B cell (primary cell): ENCODE measurements at places on chromosomes 2 and 18. TPM values are rescaled to one million over a fixed set of nuclear protein-coding genes. Genes with fewer than 3 reads are reported as not detected.

PCARE gene
- total RNA-seq: not detected in 2 replicates

PTPRN gene
- total RNA-seq: not detected in 2 replicates

SFTPB gene
- total RNA-seq: not detected in 2 replicates

BUB1 gene
- total RNA-seq: 1.6 and 2.0 TPM in 2 replicates

GAL3ST2 gene
- total RNA-seq: 0.51 TPM in 1 of 2 replicates, not detected in the other

CFAP65 gene
- total RNA-seq: not detected in 2 replicates

DSEL gene
- total RNA-seq: 0.32 and 0.37 TPM in 2 replicates

COPS8 gene
- 32.7 and 34.2 TPM in 2 replicates for total RNA-seq

NEDD4L gene
- total RNA-seq: 25.7 and 29.5 TPM in 2 replicates

LDLRAD4 gene
- 35.7 and 36.3 TPM in 2 replicates for total RNA-seq

AQP4 gene
- total RNA-seq: not detected in 2 replicates

DNA sequence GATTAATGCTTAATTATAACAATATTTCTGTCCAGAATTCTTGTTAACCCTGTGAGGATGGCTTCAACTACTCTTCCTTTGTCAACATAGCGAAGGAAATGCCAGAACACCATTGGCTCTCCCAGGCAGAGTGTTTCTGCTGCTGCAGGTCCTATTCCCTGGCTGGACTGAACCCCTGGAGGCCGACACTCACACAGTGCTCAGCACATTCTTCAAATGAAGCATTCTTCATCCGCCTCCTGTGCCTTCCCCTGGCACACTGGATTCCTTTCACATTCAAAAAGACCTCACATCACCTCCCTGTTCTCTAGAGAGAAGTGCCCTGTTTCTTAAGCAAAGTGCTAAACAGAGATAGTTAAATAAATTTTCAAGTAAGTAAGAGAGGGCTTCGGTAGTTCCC lies 187.3 kb upstream of the MSH6 start:
- no peak overlapping the region for H3K27ac ChIP-seq
- H3K4me1 ChIP-seq: no peaks in the 10 kb centered on the region
- H3K27me3 ChIP-seq: no peaks in the 10 kb centered on the region
- no peak overlapping the region for H3K4me3 ChIP-seq
- no peak for DNase-seq

GRCh38 chr2:120745420-120746111 lies 9.9 kb downstream of the GLI2 start:
- DNase-seq: no peak
- H3K27me3 ChIP-seq: peaks cover under 1% of the 10 kb centered on the region
- H3K27ac ChIP-seq: no peak overlapping the region
- no peak overlapping the region for H3K4me3 ChIP-seq
- no peaks in the 10 kb centered on the region for H3K36me3 ChIP-seq
- no peaks in the 10 kb centered on the region for H3K4me1 ChIP-seq

DNA sequence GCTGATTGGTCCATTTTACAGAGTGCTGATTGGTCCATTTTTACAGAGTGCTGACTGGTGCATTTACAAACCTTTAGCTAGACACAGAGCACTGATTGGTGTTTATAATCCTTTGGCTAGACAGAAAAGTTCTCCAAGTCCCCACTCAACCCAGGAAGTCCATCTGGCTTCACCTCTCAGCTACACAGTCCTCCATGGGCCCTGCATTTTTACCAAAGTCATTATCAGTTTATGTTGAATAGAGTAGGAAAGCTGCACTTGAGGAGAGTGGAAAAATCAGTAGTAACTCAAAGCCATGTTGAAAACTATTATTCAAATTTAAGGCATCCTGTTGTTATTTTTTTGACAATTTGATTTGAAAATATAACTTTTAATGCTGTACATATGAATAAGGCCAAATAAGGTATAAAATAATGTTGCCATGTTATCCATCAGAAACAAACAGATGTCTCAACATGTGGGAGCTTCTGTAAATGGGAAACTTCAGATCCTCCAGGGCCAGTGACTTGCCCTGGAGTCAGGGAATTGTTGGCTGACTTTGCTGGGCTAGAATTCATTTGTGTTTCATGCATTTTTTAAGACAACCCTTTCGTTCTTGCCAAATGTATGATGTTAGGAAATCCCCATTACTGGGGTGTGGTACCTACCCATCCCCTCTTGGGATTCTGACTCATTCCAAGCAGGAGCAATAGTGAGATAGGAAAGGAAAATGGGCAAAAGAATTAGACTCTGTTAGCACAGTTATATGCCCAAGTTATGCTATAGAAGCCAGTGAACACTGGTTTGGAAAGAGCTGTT lies 37.8 kb upstream of the CCDC195 start:
- H3K27ac ChIP-seq: no peak overlapping the region
- H3K36me3 ChIP-seq: no peaks in the 10 kb centered on the region
- H3K4me3 ChIP-seq: no peak overlapping the region

- no peak for DNase-seq
- no peak overlapping the region for H3K27ac ChIP-seq
- no peaks in the 10 kb centered on the region for H3K27me3 ChIP-seq
Observed at GRCh38 chr2:19048593-19049266, 309.7 kb downstream of the OSR1 start.

- H3K36me3 ChIP-seq: no peaks in the 10 kb centered on the region
- no peak overlapping the region for H3K4me3 ChIP-seq
- H3K27ac ChIP-seq: no peak overlapping the region
- no peak for DNase-seq
Observed at GRCh38 chr2:226609366-226609765, 190.3 kb downstream of the IRS1 start.

DNA sequence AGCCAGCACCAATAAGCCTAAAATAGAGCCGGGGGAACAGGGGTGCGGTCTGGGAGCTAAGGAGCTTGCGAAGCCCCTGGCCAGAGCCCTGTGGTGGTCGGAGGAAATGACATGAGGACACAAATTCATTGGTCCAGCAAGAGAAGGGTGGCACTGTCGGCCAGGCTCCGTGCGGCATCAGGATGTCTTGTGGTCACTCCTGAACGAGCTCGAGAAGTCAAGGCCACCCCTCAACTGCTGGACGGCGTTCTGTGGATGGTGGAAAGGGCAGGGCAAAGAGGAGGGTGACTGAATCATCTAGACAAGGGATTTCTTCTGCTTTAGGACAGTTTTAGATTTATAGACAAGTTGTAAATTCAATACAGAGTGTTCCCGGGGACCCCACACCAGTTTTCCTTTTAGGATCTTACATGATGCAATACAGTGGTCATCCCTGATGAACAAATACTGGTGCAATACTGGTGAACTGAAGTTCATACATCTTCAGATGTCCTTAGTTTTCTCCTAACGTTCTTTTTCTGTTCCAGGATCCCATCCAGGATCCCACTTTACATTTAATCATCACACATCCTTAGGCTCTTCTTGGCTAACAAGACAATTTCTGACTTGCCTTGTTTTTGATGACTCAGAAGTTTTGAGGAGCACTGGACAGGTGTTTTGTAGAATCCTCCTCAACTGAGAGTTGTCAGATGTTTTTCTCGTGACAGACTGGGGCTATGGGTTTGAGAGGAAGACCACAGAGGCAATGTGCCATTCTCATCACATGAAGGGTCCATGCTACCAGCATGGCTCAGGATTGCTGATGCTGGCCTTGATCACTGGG lies 13.2 kb downstream of the EDAR start:
- no peak for DNase-seq
- no peaks in the 10 kb centered on the region for H3K4me1 ChIP-seq
- no peak overlapping the region for H3K27ac ChIP-seq
- H3K4me3 ChIP-seq: no peak overlapping the region
- no peaks in the 10 kb centered on the region for H3K36me3 ChIP-seq

- no peak overlapping the region for H3K4me3 ChIP-seq
- no peaks in the 10 kb centered on the region for H3K36me3 ChIP-seq
- DNase-seq: no peak
- H3K27me3 ChIP-seq: peaks cover 16% of the 10 kb centered on the region
- H3K4me1 ChIP-seq: peaks cover 21% of the 10 kb centered on the region
Observed at GRCh38 chr2:216688731-216689340, 6.5 kb downstream of the IGFBP5 start.

DNA sequence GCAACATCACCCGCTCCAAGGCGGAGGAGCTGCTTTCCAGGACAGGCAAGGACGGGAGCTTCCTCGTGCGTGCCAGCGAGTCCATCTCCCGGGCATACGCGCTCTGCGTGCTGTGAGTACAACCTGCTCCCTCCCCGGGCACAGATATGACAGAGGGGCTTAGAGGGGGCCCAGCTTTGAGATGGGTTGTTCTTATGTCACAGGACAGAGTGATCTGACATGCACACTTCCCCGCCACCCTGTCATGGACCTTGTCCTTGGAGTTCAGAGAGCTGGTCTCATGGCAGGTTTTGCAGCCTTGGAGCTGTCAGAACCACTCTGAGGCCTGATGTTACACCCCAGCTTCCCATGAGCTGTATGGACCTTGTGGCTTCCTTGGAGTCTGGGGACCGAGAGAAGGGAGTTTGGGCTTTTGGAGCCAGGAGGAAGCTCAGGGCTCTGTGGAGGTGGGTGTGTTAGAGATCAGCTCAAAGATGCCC lies 398 bp downstream of the INPP5D start:
- peaks cover 34% of the 10 kb centered on the region for H3K36me3 ChIP-seq
- H3K27me3 ChIP-seq: no peaks in the 10 kb centered on the region
- DNase-seq: no peak
- H3K4me1 ChIP-seq: peaks cover 38% of the 10 kb centered on the region
- H3K4me3 ChIP-seq: peak overlapping the region; percentile 91
- H3K27ac ChIP-seq: peak overlapping the region; percentile 95

GRCh38 chr2:11309706-11310105 lies 34.7 kb downstream of the ROCK2 start:
- H3K27ac ChIP-seq: no peak overlapping the region
- no peaks in the 10 kb centered on the region for H3K27me3 ChIP-seq
- no peaks in the 10 kb centered on the region for H3K4me1 ChIP-seq
- DNase-seq: no peak
- no peak overlapping the region for H3K4me3 ChIP-seq

DNA sequence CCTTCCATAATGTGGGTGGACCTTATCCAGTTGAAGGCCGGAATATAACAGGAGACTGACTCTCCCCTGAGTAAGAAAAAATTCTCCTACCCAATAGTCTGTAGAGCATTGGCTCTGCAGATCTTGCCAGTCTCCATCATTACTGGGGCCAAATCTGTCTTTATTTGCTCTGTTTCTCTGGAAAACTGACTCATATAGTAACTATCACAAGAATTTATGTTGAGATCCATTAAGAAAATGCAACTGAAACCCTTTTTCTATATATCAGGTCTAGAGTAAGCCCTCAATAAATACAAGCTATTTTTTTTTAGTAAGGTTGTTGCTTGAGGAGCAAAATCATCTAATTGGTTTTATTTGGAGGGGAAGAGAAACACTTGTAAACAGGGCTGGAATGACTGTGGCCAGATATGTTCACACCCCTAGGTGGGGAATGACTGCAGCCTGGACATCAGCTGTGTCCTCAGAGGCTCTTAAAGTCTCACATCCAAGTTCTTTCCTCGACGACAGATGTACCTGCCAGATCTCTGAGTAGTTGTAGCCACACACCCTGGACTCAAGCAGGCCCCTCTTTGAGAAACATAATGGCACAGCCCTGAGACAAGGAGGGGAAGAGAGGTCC lies 339.7 kb downstream of the TNS1 start:
- no peak overlapping the region for H3K27ac ChIP-seq
- H3K4me3 ChIP-seq: no peak overlapping the region
- peaks cover 3% of the 10 kb centered on the region for H3K27me3 ChIP-seq
- no peaks in the 10 kb centered on the region for H3K36me3 ChIP-seq

GRCh38 chr2:223654384-223654915 lies 52.3 kb upstream of the SCG2 start:
- H3K27me3 ChIP-seq: peaks cover 8% of the 10 kb centered on the region
- H3K36me3 ChIP-seq: no peaks in the 10 kb centered on the region
- no peak overlapping the region for H3K27ac ChIP-seq
- no peaks in the 10 kb centered on the region for H3K4me1 ChIP-seq
- no peak for DNase-seq
- H3K4me3 ChIP-seq: no peak overlapping the region

GRCh38 chr2:109318150-109318948 lies 189.3 kb downstream of the SH3RF3 start:
- H3K27ac ChIP-seq: no peak overlapping the region
- no peaks in the 10 kb centered on the region for H3K36me3 ChIP-seq
- DNase-seq: no peak
- no peaks in the 10 kb centered on the region for H3K27me3 ChIP-seq

DNA sequence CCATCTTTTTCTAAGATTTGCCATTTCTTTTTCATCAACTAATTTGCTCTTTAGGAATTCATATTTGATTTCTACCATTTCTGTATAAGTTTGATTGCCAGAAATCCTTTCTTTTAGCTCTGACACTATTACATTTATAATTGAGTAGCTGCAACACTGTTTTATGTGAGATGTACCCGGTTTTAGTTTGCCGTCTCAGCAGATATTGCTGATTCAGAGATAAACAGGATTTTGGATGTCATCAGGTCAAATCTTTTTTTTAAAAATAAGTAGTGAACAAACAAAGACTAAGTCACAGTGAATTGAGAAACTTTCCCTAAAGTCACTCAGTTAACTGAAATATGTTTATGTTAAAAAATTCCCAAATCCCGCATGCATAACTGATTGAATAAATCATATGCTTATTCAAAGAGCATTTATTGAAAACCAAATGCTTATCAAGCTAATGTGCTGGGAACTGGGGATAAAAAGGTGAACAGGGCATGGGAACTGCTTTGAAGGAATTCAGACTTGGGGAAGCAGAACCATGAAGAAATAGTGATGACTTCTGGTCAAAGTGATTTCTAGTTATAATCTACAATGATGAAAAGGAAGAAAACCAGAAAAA lies 19.5 kb upstream of the CCDC102B start:
- no peaks in the 10 kb centered on the region for H3K36me3 ChIP-seq
- no peaks in the 10 kb centered on the region for H3K27me3 ChIP-seq
- H3K27ac ChIP-seq: no peak overlapping the region
- no peaks in the 10 kb centered on the region for H3K4me1 ChIP-seq
- no peak for DNase-seq
- no peak overlapping the region for H3K4me3 ChIP-seq

GRCh38 chr2:109439390-109439786 lies 174.4 kb downstream of the SEPTIN10 start:
- no peaks in the 10 kb centered on the region for H3K36me3 ChIP-seq
- no peak for DNase-seq
- no peak overlapping the region for H3K4me3 ChIP-seq
- no peaks in the 10 kb centered on the region for H3K4me1 ChIP-seq

GRCh38 chr18:50627594-50628532 lies 68.0 kb downstream of the MAPK4 start:
- no peak overlapping the region for H3K4me3 ChIP-seq
- DNase-seq: no peak
- H3K27me3 ChIP-seq: no peaks in the 10 kb centered on the region
- H3K36me3 ChIP-seq: no peaks in the 10 kb centered on the region
- no peak overlapping the region for H3K27ac ChIP-seq
- H3K4me1 ChIP-seq: no peaks in the 10 kb centered on the region

DNA sequence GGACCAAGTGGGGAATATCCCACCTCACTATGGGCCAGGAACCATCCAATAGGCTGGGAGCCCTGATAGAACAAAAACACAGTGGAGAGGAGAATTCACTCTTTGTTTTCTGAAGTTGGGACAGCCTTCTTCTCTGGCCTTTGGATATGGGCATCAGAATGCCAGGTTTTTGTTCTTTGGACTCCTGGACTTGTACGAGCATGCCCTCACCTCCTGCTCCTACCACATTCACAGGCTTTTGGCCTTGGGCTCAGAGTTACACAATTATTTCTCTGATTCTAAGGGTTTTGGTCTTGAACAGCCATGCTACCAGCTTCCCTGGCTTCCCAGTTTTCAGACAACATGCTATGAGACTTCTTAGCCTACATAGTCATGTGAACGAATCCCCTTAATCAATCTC lies 732.9 kb upstream of the VRK2 start:
- H3K27me3 ChIP-seq: no peaks in the 10 kb centered on the region
- H3K4me3 ChIP-seq: no peak overlapping the region

- H3K27me3 ChIP-seq: no peaks in the 10 kb centered on the region
- no peak overlapping the region for H3K4me3 ChIP-seq
- H3K27ac ChIP-seq: no peak overlapping the region
- no peak for DNase-seq
- H3K4me1 ChIP-seq: no peaks in the 10 kb centered on the region
Observed at GRCh38 chr2:121771976-121772742, 16.7 kb downstream of the TSN start.
